ENCODE measurements at places on chromosomes 12 and 14.

DNA sequence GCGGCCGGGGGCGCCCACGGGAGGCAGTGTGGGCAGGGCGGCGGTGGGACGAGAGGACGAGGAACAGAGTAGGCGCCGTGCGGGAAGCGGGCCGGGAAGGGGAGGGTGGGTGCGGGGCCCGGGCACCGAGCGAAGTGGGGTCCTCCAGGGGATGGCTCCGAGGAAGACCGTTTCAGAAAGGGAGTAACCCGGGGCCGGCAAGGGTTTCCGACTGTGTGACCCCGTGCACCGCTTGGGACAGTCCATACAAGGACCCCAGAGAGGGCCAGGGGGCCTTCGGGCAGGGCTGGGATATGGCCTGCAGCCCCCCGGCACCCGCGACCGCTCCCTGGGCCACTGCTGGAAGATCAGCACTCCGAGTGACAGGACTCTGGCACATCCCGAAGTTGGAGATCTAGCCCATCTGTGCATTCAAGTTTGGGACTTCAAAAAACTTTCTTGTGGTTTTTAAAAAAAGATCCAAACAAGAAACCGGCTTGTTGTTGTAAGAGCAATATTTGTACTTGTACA lies 448 bp downstream of the TSPAN9 start:
- DNase-seq: no peak

DNA sequence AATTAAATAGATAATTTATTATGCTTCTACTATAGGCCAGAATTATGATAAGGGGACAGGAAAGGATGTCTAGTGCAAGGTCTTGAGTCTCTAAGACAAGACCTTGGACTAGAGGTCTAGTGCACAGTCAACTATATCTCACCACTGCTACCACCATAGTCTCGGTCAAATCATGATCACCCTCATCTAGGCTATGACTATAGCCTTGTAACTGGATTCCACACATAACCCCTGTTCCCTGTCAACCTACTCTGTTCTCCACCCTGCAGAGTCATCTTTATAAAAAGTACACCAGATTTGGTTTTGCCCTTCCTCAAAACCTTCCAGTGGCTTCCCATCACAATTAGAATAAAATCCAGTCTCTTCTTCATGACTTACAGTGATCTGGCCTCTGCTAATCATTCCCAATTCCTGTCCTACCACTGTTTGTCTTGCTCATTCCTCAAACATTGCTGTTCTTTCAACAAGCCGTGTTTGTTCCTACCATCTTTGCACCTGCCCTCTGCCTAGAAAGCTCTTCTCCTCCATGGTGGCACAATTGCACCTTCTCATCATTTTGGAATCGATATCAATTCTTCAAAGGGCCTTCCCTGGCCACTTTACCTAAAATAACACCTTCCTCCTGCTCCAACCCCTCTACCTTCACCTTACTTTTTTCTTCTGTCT lies 169.4 kb downstream of the FOXN3 start:
- peak; percentile 23 for DNase-seq

- no peak for DNase-seq
Observed at GRCh38 chr12:7948589-7949260, 12.7 kb upstream of the SLC2A3 start.

DNA sequence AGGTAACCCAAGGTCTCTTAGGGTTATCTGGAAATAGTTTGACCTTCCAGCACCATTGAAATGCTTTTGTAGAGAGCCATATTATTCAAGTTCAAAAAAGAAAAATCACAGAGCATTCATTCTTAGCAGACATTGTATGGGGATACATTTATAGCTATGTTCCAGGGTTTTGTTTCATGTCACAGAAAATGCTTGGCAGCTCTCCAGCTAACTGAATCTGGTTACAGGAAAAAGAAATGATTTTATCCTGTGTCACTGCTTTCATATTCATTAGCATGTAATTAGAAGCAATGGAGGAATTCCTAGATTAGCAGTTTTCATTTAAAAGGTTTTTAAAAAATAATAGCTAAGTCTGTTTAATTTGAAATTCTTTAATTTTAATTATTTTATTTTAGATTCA lies 78.9 kb downstream of the SNAPC1 start:
- DNase-seq: no peak

DNA sequence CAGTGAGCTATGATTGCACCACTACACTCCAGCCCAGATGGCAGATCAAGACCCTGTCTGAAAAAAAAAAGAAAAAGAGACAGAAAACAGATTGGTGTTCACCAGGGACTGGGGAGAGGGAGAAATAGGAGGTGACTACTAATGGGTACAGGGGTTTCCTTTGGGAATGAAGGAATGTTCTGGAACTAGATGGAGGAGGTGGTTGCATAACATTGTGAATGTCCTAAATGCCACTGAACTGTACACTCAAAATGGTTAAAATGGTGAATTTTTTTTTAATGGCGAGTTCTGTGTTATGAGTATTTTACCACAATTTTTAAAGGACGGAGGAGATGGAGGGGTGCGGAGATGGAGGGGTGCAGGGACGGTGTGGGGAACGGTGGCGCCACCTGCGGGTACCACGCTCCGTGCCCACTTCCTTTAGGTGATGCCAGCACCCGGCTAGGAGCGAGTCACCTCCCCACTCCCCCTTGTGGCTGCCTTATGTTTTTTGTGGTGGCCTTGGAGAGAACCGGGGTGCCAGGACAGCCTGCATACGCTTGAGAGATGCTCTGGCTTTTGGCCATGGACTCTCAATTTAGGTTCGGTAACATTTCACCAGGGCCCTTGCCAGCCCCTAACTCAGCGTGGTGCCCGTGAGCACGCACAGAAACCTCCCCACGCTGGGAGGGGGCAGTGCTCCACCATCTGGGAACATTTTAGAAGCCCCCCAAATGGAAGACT lies 16.1 kb downstream of the UBC start:
- DNase-seq: peak; percentile 25

- no peak for DNase-seq
Observed at GRCh38 chr12:20494851-20495250, 126.5 kb downstream of the PDE3A start.

DNA sequence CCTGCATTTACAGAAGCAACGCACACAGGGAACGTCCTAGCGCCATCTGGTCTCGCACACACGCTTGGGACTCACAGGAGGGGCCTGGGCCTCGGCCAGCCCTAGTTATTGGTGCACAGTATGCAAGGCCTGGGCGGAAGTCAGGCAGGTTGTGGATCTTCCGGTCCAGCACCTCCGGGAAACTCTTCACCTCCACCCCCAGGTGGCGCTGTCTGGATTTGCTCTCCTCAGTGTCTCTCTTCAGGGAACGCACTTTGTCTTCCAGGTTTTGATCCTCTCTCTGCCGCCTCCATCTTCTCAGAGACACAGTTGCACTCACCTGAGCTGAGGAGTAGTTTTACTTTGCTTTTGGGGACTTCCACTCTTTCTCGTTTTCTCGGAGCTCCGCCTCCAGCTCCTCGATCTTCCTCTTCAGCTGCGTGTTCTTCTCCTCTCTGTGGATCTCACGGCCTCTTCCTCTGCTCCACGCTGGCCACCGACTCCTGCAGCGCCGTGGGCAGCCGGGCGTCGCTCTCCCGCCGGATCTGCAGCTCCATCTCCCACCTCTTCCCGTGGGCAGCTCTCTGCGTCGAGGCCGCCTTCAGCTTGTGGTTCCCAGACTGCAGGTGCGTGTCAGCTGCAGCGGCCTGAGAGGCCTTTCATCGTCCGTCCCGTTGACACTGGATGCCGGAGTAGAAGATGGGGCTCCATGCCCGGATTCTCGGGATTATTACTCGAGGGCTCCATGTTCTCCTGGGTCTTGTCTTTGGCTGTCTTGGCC lies 933.8 kb downstream of the TMEM121 start:
- no peak for DNase-seq

- no peak for DNase-seq
Observed at GRCh38 chr12:4082809-4083403, 190.7 kb upstream of the CCND2 start.

DNA sequence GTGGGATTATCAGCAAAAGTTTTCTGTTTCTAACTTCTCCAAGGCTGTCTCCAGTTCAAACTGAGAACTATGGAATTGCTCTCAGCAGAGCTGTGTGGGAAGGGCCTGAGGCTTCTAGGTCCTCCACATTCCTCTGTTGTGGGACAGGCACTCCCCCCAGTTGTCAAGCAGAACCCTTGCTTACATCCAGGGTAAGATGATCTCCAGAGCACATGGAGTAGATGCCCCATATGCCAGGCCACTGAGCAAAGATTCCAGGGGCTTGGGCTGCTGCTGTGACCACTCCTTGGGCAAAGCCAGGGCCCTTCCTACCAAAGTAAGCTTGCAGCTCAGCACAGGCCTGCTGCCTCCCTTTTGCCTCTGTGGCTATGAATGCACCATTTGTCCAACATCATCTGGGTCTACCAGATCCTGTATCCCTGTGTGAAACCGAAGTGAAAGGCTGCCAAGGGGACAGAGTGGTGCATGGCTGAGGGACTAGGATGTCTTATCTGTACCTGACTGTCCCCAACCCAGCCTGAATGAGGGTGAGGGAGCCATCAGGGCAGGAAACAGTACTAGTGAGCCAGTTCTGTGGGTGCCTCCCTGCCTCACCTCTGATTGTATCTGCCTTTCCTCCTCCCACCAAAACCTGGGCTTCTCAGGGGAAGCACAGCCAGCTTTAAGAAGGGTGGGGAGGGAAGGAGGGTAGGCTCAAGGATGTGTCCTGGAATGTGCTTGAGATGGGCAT lies 13.1 kb upstream of the ESPL1 start:
- no peak for DNase-seq

DNA sequence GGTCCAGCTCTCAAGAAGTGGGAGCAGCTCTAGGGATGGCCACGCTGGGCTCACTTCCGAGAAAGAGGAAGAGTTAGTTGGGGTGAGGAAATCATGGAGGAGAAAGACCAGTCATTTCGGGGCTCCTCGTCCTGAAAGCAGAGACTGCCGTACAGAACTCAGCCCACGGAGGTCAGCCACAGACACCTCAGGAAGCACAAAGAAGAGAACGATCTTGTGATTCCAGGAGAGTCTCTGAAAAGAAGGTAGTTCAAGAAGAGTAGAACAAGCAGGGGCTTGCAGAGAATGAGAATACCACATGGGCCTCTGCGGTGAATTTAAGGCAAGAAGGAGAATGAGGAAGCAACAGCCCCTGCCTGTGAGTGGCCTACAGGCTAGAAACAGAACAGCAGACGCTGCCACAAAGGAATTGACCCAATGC lies 311.9 kb downstream of the CACNA1C start:
- DNase-seq: no peak

- DNase-seq: no peak
Observed at GRCh38 chr12:45587877-45588533, 141.5 kb upstream of the ARID2 start.

GRCh38 chr14:34051966-34052657 lies 101.2 kb upstream of the EGLN3 start:
- no peak for DNase-seq

DNA sequence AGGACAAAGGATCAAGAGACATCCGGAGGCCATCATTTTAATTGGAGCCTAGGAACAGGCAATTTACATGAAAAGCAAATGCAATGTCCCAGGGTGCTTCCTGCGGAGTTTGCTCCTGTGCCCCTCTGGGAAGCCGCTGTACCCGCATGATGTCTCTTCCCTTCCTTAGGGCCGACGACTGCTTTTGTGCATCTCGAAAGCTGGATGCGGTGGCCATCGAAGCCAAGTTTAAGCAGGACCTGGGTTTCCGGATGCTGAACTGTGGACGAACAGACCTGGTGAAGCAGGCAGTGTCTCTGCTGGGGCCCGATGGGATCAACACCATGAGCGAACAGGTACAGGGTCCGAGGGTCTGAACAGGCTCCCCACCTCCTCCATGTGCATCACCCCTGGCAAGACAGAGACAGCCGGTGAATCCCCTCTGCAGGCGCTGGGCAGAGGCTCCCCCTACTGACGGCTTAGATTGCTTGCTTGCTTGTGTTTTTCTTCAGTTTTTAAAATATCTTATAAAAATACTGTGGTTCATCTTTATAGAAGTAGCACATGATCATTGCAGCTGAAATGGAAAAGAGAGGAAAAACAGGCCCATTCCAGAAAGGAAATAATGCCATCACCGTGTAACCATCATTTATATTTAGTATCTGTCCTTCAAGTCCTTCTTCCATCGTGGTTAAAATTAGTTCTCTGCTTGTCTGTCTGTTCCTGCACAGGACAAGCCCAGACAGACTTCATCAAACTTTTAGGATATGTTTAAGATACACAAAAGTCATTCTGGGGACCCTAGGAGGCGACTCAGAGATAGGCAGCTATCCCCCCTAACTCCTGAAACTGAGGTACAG lies 75.4 kb upstream of the PWP1 start:
- DNase-seq: no peak

GRCh38 chr12:66900616-66901015 lies 221.7 kb upstream of the GRIP1 start:
- DNase-seq: peak; percentile 21

DNA sequence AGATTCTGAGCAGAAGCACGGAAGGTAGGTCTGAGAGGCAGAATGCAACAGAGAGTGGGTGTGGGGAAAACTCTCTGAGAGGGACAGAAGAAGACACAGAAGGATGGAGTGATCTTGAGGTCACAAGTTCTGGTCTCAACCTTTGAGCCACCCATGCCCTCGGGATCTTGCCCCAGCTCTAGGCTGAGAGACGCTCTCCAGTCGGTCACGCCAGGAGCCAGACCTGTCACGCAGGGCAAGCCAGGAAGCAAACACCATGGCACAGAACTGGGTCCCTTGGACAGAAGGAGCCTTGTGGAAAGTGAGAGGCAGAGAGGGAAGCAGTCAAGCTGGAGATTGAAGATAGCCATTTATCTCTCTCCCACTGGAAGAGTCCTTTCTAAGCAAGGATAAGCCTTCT lies 79.0 kb downstream of the VWF start:
- no peak for DNase-seq

- DNase-seq: no peak
Observed at GRCh38 chr12:28817524-28817923, 331.6 kb upstream of the FAR2 start.

DNA sequence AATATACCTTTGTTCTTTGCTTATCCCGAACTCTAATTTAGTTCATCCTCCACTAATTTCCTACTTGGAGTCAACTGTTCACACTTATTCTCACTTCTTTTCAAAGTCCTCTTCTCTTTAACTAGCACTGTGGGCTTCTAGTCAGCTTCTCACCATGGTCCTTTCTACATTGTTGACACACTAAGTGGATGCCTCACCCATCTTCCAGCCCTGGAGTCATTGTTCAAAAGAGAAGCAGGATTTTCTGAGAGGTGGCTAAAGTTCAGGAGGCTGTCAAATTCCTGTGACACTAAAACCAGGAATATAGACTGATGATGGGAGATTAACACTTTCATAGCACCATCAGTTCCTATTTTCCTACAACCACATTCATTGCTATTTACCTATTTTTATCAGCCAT lies 99.3 kb downstream of the PHLDA1 start:
- DNase-seq: no peak

- peak; percentile 59 for DNase-seq
Observed at GRCh38 chr12:93526786-93527428, 45.6 kb upstream of the SOCS2 start.

DNA sequence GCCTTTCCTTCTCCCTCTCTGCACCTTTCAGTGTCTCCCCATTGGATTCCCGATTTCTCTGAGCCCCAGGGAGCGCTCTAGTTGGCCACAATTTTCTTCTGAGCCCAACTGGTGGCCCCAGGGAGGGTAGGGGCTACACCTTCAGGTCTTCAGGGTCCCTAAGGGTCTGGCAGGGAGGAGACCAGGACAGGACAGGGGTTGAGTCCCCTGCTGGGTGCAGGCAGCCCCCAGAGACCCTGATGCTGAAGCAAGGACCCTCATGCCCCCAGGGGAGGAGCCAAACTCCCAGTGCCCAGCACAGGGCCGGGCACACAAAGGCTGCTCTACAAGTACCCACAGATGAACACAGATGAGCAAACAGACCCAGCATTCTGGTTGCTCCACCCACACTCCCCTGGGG lies 12.7 kb downstream of the FOXN4 start:
- no peak for DNase-seq
